ENCODE measurements at places on chromosomes 3 and 15. TPM values are rescaled to one million over a fixed set of nuclear protein-coding genes. Genes with fewer than 3 reads are reported as not detected.

CCDC191 gene
- total RNA-seq: 0.86 TPM

VGLL3 gene
- total RNA-seq: 43.0 TPM

NPAP1 gene
- total RNA-seq: not detected

SNTN gene
- not detected for total RNA-seq

USP50 gene
- total RNA-seq: not detected

HYKK gene
- 1.2 TPM for total RNA-seq

LRTM1 gene
- total RNA-seq: not detected

ANKUB1 gene
- not detected for total RNA-seq

CCK gene
- not detected for total RNA-seq

ILDR1 gene
- total RNA-seq: not detected

SCAANT1 gene
- total RNA-seq: not detected

ZNF621 gene
- total RNA-seq: 7.5 TPM

SETD2 gene
- 10.7 TPM for total RNA-seq

GOLGA6L9 gene
- total RNA-seq: under 0.01 TPM

WDR5B gene
- total RNA-seq: 3.9 TPM

ISLR gene
- 136 TPM for total RNA-seq

ABI3BP gene
- 13.3 TPM for total RNA-seq

ADGRG7 gene
- not detected for total RNA-seq

RTF1 gene
- 14.4 TPM for total RNA-seq

SLC6A1 gene
- not detected for total RNA-seq

LDHAL6B gene
- not detected for total RNA-seq

HIGD2B gene
- not detected for total RNA-seq

MAP4 gene
- 149 TPM for total RNA-seq

NLGN1 gene
- total RNA-seq: 2.0 TPM

TUSC7 gene
- total RNA-seq: not detected

INO80 gene
- 12.7 TPM for total RNA-seq

Data from myometrial cell (primary cell).